ENCODE measurements at places on chromosomes 12 and 14. TPM values are rescaled to one million over a fixed set of nuclear protein-coding genes. Genes with fewer than 3 reads are reported as not detected.

PTPN21 gene
- 11.4 TPM for total RNA-seq

HOXC5 gene
- not detected for total RNA-seq

DPF3 gene
- total RNA-seq = 32.8 TPM

NANOG gene
- total RNA-seq = not detected

NTN4 gene
- 38.6 TPM for total RNA-seq

SLC10A1 gene
- total RNA-seq = not detected

KERA gene
- total RNA-seq = not detected

KRT79 gene
- total RNA-seq = not detected

OAS3 gene
- 4.4 TPM for total RNA-seq

PTPRR gene
- total RNA-seq = 0.18 TPM

SYNE3 gene
- total RNA-seq = 5.0 TPM
